ENCODE measurements at places on chromosomes 12 and 14.
A peak's percentile ranks its signal among the peaks of the same experiment; 100 is the strongest.

DNA sequence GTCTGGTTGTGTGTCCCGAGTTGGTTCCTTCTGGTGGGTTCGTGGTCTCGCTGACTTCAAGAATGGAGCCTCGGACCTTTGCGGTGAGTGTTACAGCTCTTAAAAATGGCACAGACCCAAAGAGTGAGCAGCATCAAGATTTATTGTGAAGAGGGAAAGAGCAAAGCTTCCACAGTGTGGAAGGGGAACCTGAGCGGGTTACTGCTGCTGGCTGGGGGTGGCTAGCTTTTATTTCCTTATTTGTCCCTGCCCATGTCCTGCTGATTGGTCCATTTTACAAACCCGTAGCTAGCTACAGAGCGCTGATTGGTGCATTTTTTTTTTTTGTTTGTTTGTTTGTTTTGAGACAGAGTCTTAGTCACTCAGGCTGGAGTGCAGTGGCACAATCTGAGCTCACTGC is 29.3 kb downstream of the FGF6 start:
- DNase-seq = no peak

DNA sequence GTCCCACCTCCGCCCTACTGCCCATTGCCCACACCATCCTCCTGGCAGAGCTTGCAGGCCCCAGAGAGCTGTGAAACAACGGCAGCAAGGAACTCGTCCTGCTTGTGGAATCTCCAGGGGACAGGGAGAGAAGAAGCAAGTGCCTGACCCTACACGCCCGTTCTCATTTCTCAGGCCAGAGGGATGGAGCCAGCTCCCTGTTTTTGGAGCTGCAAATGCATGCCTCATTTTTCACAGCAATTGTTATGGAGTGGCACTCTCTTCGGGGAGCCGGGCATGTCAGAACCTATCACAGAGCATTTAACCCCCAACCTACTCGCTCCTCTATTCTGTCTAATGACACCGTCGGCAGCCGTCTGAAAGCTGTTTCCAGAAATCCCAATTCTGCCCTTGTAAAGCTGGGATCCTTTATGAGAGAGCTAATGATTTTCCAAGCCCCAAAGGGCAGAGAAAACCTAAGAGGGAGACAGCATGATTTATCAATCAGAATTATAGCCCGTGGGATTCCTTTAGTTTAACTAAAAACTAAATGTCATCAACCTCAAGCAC is 222.3 kb upstream of the NOS1 start:
- peak; percentile 23 for DNase-seq

GRCh38 chr12:82425241-82425640 is 66.9 kb downstream of the METTL25 start:
- no peak for DNase-seq

- DNase-seq = no peak
These were observed 14.7 kb upstream of the KRT80 start for GRCh38 chr12:52206304-52207040.

- DNase-seq = no peak
These were observed 78.0 kb downstream of the ARL6IP4 start for GRCh38 chr12:123058481-123058880.

DNA sequence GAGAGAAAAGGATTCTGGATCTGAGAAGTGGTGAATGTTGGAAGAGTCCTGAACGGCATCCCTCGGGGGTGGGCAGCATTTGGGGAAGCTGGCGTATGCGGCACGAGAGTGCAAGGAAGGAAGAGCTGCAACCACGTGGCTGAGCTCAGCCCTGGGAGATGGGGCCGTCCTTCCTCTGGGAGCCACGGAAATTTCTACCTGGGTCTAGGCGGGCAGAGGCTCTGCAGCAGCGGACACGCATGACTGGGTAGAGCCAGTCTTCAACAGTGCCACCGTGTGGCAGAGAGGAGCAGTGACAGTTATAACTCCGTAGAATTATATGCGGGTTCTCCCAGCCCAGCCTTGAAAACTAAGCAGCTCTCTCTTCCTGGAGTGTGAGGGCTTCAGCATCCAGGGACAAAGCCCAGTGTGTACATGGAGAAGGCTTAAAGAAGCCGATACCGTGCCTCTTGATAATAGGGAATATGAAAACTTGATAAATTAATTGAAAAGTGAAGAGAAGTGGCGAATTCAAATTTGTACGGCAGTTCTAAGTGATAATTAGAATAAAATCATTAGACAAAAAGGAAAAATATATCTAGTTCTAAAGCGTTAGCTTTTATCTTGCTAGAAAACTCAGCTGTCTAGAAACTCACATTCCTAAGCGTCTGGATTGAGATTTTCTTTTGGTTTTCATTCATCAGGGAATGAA is 82.9 kb upstream of the STXBP6 start:
- DNase-seq = peak; percentile 45

GRCh38 chr12:124544311-124544970 is 23.0 kb downstream of the NCOR2 start:
- DNase-seq = no peak

GRCh38 chr14:105335735-105336476 is 21.4 kb downstream of the PACS2 start:
- DNase-seq = peak; percentile 93

DNA sequence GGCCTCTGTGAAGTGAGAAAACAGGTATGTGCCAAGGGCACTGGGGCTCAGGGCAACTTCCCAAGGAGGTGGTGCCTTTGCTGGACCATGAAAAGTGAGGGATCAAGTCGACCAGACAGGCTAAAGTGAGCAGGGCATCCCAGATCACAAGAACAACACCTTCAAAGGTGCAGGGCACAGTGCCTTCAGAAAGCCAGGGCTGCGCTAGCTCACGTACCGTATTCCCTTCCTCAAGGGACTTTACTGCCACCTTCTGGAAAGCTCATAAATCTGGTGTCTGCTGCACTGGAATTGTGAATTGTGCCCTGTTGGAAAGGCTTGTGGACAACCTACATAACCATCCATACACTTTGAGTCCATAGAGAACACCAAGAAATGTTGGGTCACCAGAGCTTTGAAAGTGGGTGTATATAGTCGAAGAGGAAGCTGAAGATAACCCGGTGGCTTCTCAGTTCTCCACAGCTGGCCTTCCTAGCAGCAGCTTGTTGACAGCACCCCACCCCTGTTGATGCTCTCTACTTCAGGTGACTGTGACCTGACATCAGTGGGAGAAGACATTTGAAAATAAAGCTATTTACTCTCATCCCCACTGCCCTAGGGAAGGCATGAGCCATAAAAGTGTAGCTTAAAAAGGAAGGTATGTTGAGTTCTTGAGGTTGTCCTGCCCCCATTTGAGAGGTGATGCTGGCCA is 24.5 kb downstream of the FIGNL2 start:
- peak; percentile 46 for DNase-seq

DNA sequence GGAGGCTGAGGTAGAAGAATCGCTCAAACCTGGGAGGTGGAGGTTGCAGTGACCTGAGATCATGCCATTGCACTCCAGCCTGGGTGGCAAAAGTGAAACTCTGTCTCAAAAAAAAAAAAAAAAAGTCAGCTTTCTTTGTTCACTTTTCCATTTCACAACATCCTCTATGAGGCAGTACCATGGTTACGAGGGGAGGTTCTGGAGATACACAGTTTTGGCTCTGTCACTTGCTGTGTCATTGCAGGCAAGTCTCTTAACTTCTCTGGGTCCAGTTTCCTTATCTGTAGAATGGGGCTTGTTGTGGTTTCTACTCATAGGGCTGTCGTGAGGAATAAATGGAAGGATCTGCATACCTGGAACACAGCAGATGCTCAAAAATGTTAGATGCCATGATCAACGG is 75.6 kb upstream of the SLC24A4 start:
- DNase-seq = no peak

DNA sequence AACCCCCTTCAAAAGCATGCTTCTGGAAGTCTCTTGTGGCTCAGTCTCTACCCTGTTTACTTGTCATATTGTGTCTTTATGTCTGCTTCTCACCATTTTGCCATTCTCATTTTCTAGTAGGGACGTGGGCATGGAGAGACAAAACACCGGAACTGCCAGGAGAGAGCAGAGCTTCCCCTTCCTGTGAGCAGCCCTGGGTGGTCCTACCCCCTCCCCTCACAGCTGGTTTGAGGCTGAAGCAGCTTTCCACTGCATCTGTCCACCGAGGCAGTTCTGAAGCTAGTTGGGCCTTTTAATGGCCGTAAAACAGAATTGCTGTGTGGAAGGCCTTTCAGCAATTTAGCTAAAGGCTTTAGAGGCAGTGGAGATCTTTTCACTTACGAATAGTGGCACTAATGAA is 77.0 kb downstream of the PELI2 start:
- DNase-seq = no peak

GRCh38 chr14:54773171-54774006 is 129.2 kb downstream of the GCH1 start:
- peak; percentile 85 for DNase-seq

GRCh38 chr12:69120354-69120753 is 119.0 kb upstream of the CPSF6 start:
- DNase-seq = no peak

DNA sequence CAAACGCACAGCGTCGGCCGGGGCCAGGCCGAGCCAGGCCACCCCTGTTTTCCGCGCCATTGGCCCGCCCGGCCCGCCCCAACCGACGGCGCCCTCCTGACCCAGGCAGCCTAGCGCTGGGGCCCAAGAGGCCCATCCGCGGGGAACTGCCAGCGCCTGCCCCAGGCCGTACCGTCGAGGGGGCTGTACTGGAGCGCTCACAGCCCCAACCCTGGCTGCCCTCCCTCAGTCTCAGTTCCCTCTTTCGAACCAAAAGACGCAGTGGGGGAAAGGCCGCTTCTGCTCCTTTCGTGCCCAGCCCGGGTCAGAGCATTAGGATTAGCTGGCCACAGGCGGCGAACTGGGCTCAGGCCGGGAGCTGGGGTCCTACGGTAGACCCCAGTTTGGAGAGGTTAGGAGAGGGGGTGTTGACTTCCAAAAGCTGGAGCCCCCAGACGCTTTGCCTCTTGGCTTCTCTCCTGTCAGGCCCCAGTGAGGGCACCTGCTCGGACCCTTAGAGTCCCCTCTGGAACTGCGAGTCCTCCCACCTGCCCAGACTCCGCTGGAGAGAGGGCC is 1.9 kb downstream of the NKX2-1 start:
- DNase-seq = no peak

DNA sequence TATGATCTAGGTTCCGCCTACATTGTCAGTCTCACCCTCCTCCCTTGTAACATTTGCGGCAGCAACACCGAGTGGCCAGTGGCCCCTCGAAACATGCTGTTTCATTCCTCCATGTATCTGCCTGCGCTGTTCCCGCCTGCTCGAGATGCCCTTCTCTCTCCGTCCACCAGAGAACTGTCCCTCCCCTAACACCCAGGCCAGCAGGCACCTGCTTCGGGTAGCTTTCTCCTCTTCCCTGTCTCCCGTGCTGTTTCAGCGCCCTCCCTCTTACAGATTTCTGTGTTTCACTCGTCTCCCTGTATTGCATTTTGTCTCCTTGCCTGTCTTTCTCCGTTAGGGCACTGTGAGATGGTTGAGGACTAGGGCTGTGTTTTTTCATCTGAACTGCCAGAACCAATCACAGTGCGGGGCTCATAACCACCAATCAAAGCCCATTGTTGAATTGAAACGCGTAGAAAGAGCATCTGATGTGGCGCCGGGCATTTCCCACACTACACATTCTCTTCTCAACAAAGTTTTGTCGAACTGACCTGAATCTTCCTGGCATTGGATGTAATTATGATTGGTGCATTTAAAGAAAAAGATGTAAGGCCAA is 40.9 kb upstream of the ELK3 start:
- no peak for DNase-seq

- DNase-seq = no peak
These were observed 59.6 kb downstream of the ZFP36L1 start for GRCh38 chr14:68733086-68733914.

- no peak for DNase-seq
These were observed 390.3 kb downstream of the ZFP36L1 start for GRCh38 chr14:68402525-68403101.

DNA sequence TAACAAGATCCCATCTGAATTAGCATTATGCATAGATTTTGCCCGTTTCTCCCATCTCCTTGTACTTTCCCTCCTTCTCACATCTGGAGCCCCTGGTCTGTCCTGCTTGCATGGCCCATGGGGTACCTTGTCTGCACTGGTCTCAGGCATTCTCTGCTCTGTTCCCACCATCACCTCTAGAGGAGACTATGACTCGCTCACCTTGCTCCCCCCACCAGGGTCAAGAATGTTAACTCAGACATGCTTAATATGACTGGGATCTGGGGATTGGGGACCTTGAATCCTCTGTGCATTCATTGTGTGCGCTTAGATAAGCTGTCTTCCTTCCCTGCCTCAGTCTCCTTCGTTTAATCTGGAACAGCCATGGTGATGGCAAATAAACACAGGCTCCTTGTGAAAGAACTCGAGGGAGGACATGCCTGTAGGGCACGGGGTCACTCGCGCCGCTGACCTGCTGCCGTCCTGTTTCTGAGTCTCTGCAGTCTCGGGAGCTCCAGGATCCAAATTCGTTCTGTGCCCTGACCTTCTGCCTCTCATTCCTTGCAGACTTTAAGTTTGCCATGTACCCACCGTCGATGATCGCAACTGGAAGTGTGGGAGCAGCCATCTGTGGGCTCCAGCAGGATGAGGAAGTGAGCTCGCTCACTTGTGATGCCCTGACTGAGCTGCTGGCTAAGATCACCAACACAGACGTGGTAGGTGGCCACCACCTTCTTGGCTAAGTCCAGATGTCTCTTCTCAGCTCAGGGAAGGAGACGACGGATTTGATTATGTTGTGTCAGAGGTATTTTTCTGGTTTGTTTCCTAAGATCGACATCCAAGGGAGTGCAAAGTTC is 15.0 kb downstream of the CCND2 start:
- DNase-seq = no peak

DNA sequence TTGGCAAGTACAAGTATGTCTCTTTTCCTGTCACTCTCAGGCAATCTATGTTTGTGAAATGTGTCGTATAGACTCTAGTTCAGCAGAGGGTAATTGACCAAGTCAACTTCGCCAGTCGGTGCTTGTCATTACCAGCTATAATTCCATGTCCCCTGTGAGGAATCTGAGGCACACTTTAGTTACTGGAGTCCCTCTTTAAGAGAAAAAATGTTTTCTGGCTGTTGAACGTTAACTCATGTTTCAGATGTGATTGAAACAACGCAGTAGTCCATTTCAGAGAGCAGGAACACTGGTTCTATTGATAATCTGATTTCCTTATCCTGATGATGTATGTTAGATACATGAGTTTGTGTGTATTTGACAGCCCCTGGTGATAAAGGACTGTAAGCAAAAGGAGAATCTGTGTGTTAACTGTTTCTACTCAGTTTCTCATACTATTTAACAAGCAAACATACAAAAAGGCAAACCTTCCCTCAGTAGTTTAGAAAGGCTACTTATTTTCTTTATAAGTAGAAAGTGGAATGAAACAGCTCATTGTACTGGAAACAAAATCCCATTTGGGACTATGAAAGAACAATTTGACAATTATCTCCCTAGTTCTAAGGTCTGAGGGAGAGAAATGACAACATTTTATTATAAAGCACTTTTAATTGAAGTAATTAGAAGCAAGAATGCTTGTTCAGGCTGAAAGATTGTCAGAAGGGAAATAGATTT is 161.1 kb upstream of the TRHDE start:
- DNase-seq = no peak

DNA sequence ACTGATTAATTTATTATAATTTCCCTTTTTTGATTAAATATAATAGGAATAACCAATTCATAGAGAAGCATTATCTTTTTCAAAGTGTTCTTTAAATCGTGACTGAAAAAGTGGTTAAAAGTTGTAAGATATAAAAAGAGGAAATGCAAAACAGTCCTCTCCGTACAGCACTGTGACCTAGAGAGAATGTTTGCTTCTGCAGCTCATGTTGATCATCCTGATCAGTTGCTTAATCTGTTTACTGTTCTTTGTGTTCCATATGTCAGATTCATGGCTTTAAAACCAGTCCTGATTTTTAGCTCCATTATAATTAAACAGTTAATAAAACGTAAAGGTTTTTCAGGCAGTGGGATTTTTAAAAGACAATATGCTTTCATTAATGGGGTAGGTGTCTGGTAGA is 4.7 kb downstream of the TTC8 start:
- DNase-seq = peak; percentile 51

GRCh38 chr12:113071135-113072112 is 14.9 kb downstream of the DTX1 start:
- no peak for DNase-seq

Data from NCI-H1694 treated with DMSO at 0.1 percent for 48 hours (cell line).